ENCODE measurements at places on chromosomes 3 and 15.
A peak's percentile ranks its signal among the peaks of the same experiment; 100 is the strongest.

GRCh38 chr3:151109286-151109800, 23.9 kb downstream of the MED12L start:
- DNase-seq: no peak

- peak; percentile 71 for DNase-seq
Observed at GRCh38 chr3:81723732-81724313, 37.6 kb downstream of the GBE1 start.

- peak; percentile 81 for DNase-seq
Observed at GRCh38 chr15:51907136-51907862, 64.3 kb downstream of the LEO1 start.

- peak; percentile 94 for DNase-seq
Observed at GRCh38 chr15:92917598-92918407, 17.7 kb downstream of the CHD2 start.

GRCh38 chr3:15307580-15307979, 24.8 kb downstream of the SH3BP5 start:
- DNase-seq: no peak

DNA sequence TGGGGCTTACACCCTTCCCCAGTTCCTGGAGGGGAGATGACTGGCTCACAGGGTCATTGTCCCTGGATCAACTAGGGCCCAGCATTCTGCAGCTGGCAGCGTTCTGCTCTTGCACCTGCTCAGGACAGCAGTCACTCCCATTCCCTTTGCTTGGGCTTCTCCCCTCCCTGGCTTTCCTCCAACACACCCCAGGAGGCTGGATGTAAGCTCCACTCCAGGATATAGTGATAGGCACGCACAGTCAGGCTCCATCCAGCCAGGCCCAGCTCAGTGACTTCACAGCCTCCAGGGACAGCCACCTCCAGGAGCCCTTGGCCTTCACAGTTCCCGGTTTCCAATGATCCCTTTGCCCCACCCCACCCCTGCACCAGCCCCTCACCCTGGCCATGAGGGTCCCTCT, 1.9 kb downstream of the SPTBN5 start:
- DNase-seq: no peak

Data from ELR (cell line).